ENCODE measurements at places on chromosomes 4 and X.

GRCh38 chr4:123617791-123618190 is 221.2 kb downstream of the SPRY1 start:
- no peak for DNase-seq

- DNase-seq: no peak
These were observed 702 bp upstream of the CDKN2AIP start for GRCh38 chr4:183443655-183444213.

- no peak for DNase-seq
These were observed 32.3 kb downstream of the NOP14 start for GRCh38 chr4:2930758-2931511.

DNA sequence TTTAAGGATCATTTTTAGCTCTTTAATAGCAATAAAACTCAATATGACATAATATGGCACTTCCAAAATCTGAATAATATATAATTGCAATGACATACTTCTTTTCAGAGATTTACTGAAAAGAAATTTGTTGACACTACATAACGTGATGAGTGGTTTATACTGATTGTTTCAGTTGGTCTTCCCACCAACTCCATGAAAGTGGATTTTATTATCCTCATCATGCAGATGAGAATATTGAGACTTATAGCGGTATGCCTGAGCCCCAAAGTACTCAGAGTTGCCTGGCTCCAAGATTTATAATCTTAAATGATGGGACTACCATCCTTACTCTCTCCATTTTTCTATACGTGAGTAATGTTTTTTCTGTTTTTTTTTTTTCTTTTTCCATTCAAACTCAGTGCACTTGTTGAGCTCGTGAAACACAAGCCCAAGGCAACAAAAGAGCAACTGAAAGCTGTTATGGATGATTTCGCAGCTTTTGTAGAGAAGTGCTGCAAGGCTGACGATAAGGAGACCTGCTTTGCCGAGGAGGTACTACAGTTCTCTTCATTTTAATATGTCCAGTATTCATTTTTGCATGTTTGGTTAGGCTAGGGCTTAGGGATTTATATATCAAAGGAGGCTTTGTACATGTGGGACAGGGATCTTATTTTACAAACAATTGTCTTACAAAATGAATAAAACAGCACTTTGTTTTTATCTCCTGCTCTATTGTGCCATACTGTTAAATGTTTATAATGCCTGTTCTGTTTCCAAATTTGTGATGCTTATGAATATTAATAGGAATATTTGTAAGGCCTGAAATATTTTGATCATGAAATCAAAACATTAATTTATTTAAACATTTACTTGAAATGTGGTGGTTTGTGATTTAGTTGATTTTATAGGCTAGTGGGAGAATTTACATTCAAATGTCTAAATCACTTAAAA is 15.3 kb downstream of the ALB start:
- no peak for DNase-seq

DNA sequence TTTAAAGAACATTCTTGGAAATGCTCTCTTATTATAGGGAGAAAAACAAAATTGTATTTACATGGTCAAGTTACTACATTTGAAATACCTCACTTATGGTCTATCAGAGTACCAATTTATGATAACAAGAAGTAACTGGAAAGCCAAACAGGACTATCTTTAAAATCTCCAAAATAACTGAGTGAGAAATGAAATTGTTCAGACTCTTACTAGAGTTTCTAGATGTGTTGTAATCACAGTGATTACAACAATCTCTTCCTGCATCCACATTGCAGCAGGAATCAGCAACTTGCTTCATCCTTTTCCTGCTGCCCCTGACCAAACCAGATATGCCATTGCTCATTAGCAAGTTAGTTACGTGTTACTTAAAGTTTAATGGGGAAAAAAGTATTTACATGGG is 245.2 kb upstream of the SMIM31 start:
- DNase-seq: no peak

DNA sequence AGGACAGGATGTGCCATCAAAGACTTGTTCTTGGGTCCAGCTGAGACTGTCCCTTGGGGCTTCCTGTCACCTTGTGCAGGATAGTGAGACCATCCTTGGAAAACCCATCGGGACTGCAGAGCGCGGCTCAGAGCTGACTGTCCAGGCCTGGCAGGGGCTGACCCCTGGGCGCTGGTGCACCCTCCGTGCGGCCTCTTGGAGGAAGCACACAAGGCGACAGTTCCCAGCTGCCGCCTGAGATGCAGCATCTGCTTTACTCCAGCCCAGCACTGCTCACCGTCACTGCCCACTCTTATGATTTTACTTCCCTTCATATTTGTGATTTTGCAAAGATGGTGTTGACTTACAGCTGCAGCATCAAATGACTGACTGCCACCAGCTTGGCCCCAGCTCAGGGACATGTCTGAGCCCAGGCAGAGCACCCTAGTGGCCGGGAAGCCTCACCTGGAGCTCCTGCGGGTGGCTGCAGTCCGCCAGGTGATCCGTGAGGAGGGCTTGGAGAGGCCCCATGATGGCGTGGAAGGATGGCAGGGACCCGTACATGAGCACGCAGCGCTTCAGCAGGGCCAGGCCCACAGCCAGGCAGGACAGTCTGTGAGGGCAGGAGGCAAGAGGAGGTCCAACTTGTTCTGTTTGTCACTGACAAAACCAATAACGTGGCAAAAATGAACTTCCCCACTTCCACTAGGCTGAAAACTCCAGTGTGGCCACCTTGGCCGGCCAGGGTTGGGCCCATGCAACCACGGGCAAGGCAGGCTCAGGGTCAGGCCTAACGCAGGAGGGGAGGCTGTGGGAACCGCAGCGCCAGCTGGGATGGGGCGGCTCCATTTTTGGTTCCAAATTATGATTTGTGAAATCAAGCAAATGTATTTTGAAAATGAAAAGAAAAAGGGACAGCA is 21.8 kb downstream of the NOP14 start:
- no peak for DNase-seq

- no peak for DNase-seq
These were observed 124.9 kb upstream of the POF1B start for GRCh38 chrX:85504381-85504780.

DNA sequence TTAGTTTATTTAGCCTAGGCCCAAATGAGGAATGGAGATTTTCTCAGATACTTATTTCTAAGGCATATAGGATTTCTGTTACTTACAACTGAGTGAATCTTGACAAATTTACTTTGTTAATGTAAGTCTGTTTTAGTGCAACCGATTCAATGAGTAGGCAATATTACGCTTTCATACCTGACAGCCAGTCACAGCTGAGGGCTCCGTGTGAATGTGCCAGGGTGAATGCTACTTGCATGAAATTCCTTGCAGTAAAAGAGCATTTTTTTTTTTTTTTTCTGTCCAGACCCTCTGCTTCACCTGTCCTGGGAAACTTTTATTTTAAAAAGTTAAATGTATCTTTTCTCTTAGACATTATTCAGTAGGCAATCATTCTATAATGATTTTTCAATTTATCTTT is 1100.0 kb downstream of the FAT4 start:
- no peak for DNase-seq

GRCh38 chr4:122212880-122213279 is 60.7 kb downstream of the BLTP1 start:
- DNase-seq: no peak

All from muscle of back (tissue), 13 donors.